ENCODE measurements at places on chromosomes 11 and 22.

DNA sequence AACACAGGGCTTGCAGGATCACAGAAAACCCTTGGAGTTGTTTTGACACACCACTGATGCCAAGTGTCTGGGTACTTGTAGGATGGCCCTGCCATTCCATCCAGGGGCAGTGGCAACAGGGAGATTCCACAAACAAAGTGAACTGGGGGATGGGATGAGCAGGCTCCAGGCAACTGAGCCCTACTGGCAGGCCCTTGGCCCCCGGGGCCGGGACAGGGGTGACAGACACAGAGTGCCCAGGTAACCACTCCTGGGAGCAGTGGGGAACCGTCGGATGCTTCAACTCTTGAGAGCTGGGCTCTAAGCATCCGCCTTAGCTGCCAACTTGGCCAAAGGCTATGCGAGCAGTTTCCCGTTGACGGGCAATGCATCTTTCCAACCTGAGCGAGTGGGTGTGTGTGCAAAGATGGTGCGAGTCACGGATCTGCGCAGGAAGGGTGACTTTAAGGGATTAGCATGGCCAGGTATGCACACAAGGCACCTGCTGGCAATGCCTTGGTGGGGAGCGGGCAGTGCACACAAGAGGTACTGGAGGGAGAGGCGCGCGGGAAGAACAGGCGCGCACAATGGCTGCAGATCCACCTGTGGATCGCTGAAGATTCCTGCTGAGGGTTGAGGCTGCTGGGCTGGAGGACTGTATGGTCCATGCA, 83.1 kb upstream of the PRODH start:
- H3K36me3 ChIP-seq = no peaks in the 10 kb centered on the region
- H3K4me1 ChIP-seq = no peaks in the 10 kb centered on the region
- no peak for DNase-seq
- no peak overlapping the region for H3K4me3 ChIP-seq
- H3K27me3 ChIP-seq = peaks cover 19% of the 10 kb centered on the region

DNA sequence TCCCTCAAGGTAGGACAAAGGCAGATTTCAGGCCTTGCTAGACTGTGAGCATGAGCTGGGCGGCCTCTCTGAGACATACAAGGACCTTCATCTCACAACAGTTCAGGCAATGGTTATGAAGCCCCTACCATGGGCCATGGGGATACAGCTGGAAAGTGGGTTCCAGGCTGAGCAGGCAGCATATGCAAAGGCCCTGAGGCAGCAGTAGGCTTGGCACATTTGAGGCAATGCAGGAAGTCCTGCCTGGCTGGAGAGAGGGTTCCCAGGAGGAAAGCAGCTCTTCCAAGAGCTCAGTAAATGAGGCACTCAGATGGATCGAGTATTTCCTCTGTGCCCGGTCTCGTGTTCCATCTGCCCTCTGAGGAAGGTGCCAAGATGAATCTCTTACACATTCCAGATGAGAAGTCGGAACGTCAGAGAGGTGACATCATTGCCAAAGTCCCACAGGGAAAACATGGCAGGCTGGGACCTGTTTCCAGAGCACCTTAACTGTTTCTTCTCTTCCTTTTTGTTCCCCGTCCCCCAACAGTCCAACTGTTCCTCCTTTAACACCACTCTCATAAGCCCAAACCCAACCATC, 388.6 kb downstream of the MN1 start:
- no peak for DNase-seq
- H3K27me3 ChIP-seq = peaks cover 34% of the 10 kb centered on the region
- no peak overlapping the region for H3K27ac ChIP-seq
- no peaks in the 10 kb centered on the region for H3K36me3 ChIP-seq
- H3K4me3 ChIP-seq = no peak overlapping the region

DNA sequence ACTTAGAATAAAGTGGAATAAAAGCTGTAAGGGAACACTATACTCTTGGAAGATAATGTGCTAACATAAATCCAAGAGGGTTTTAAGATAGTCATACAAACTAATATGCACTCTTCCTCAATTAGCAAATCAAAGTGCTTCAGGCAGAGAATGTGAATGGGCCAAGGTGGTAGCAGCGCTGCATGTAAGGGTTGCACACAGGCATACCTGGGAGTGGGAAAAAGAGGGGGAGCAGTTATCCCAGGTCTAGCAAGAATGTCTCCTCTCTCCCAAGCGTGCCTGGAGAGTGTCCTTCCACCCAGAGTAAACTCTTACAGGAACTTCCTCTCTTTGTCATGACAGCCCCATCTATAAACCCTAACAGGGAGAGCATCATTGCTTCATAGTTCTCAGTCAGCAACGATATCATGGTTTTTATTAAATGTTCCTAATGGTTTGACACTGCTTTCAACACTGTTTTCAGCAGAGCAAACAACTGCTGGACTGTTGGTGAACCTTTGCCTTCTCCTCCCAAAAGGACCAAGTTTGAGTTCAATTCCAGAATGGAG, 61.6 kb downstream of the SYTL2 start:
- no peaks in the 10 kb centered on the region for H3K27me3 ChIP-seq
- H3K4me3 ChIP-seq = no peak overlapping the region
- H3K27ac ChIP-seq = no peak overlapping the region

GRCh38 chr22:49789289-49790141, 38.2 kb downstream of the BRD1 start:
- no peak overlapping the region for H3K4me3 ChIP-seq
- peak; percentile 45 for DNase-seq
- peaks cover 14% of the 10 kb centered on the region for H3K4me1 ChIP-seq
- H3K27ac ChIP-seq = peak overlapping the region; percentile 32
- peaks cover 68% of the 10 kb centered on the region for H3K36me3 ChIP-seq

DNA sequence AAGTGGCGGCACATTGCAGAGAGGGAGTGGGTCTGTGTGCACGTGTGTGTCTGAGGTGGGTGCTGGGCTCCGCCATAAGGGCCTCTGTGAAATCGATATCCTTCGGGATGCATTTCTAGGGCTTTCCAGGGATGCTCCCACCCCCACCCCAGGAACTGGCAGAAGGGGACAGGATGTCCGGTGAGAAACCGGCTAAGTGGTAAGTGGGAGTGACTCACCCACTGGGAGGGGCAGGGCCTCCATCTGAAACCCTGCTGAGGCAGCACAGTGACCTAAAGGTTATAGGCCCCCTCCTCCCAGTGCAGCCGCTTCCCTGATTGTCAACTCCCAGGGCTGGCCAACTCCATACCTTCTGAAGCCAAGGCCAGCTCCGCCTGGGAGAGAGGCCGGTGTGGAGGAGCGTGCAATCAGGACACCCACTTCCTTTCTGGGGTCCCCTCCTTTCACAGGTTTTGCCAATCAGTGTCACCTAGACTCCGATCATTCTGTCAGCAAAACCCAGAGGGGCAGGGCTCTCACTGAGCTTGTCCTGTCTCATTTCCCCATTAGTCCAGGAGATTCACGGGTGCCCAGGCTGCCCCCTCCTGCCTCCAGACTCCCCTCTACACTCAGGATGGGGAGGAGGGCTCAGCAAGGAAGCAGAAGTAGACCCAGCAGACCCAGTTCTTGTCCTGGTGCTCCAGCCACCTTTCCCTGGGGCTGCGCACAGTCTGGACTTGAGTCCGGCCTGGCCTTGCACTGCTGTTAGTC, 44.5 kb downstream of the NECTIN1 start:
- H3K4me1 ChIP-seq = peaks cover 5% of the 10 kb centered on the region
- peak; percentile 75 for DNase-seq
- peak overlapping the region; percentile 5 for H3K27ac ChIP-seq
- no peak overlapping the region for H3K4me3 ChIP-seq

- H3K4me3 ChIP-seq = no peak overlapping the region
- H3K27me3 ChIP-seq = no peaks in the 10 kb centered on the region
- H3K27ac ChIP-seq = peak overlapping the region; percentile 82
- peaks cover 40% of the 10 kb centered on the region for H3K4me1 ChIP-seq
- no peak for DNase-seq
These were observed 40.9 kb upstream of the BLID start for GRCh38 chr11:122156940-122157382.

GRCh38 chr11:101327908-101328307, 198.3 kb upstream of the PGR start:
- H3K4me3 ChIP-seq = no peak overlapping the region
- no peaks in the 10 kb centered on the region for H3K27me3 ChIP-seq
- no peaks in the 10 kb centered on the region for H3K36me3 ChIP-seq
- H3K4me1 ChIP-seq = no peaks in the 10 kb centered on the region
- H3K27ac ChIP-seq = no peak overlapping the region

- H3K27ac ChIP-seq = no peak overlapping the region
- no peaks in the 10 kb centered on the region for H3K27me3 ChIP-seq
- H3K36me3 ChIP-seq = no peaks in the 10 kb centered on the region
- peak; percentile 86 for DNase-seq
These were observed 69.4 kb downstream of the OSBP2 start for GRCh38 chr22:30763815-30764673.

DNA sequence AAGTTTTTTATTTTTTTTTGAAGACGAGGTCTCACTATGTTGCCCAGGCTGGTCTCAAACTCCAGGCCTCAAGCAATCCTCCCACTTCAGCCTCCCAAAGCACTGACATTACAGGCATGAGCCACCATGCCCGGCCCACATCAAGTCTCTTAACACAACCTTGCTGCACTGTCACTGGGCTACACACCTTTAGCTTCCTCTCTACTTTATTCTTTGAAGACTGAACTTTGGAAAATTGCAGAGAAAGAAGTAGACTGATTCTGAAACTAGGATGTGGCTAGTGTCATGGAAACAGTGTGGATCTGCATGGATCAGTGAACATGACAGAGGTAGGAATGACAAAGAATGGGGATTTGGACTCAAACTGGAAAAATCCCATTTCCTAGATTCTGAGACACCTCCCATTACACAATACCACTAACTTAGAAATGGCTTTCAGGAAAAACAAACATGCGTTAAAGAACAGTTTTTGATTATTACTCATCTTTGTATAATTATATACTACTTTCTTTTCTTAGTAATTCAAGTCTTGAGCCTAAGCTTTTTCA, 99.6 kb upstream of the SPON1 start:
- no peak overlapping the region for H3K27ac ChIP-seq
- H3K27me3 ChIP-seq = no peaks in the 10 kb centered on the region
- no peaks in the 10 kb centered on the region for H3K36me3 ChIP-seq
- H3K4me1 ChIP-seq = no peaks in the 10 kb centered on the region
- no peak for DNase-seq

GRCh38 chr11:94998285-94998684, 24.8 kb downstream of the KDM4D start:
- H3K27me3 ChIP-seq = 0 out of 2 replicates have a peak, but pooled peaks cover 1% of the 10 kb centered on the region
- DNase-seq = no peak
- no peak overlapping the region for H3K4me3 ChIP-seq

DNA sequence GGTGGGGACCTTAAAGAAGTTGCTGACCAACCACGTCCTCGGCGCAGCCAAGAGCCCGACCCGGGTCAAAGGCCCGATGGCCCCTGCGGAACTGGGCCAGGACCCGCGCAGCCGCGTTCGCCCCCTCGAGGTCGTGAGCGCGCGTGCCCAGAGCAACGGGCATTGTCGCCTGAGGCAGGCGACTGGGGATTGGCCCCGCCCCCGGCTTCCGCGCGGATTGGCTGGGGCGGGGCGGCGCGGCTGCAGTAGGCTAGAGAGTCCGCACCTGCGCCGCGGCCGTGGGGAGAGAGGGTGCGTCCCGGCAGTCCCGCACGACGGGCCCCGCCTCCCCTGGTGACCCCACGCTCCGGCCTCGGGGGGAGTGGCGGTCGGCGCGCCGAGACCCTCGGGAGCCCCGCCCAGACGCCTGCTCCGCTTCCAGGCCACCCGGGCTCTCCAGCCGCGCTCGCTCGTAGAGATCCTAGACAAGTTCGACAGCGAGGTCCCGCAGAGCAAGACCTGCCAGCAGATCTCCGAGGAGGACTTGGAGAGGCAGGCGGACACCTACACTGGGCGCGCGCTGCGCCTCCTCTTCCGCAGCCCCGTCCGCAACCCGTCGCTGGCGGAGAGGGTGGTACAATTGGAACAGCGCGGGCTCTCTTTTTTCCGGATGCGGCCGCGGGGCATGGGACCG, 8.3 kb upstream of the PPIL2 start:
- H3K4me1 ChIP-seq = peaks cover 3% of the 10 kb centered on the region
- peak; percentile 8 for DNase-seq
- peak overlapping the region; percentile 82 for H3K4me3 ChIP-seq
- peaks cover 4% of the 10 kb centered on the region for H3K27me3 ChIP-seq
- H3K27ac ChIP-seq = no peak overlapping the region

GRCh38 chr11:129853518-129854231, 38.0 kb downstream of the TMEM45B start:
- H3K36me3 ChIP-seq = peaks cover 2% of the 10 kb centered on the region
- peaks cover 22% of the 10 kb centered on the region for H3K27me3 ChIP-seq
- peaks cover 5% of the 10 kb centered on the region for H3K4me1 ChIP-seq
- no peak overlapping the region for H3K27ac ChIP-seq
- DNase-seq = peak; percentile 49

GRCh38 chr22:23077627-23078461, 7.5 kb downstream of the GNAZ start:
- no peak overlapping the region for H3K27ac ChIP-seq
- H3K27me3 ChIP-seq = no peaks in the 10 kb centered on the region
- no peaks in the 10 kb centered on the region for H3K4me1 ChIP-seq
- DNase-seq = no peak
- no peaks in the 10 kb centered on the region for H3K36me3 ChIP-seq

DNA sequence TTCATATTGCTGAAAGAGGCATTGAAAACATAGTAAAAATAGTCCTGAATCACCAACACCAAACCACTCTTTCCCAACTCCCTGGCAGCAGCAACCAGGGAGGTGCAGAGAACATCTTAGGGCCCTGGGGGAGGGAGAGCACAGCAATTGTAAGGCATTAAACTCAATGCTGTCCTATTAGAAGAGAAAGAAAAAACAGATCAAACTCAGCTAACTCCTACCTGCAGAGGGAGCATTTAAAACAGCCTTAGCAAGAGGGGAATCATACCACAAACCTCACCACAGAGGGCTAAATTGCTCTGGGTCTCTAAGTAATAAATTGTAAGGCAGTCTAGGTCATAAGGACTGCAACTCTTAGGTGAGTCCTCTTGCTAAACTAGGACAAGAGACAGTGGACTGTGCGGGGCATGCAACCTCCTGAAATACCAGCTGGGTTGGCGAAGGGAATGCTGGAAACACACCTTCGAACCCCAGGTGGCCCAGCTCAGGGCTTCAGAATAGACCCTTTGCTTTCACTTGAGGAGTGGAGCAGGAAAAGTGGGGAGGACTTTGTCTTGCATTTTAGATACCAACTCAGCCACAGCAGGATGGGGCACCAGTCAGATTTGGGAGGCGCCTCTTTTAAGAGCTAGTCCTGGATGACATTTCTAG, 697.1 kb upstream of the FAT3 start:
- H3K27me3 ChIP-seq = no peaks in the 10 kb centered on the region
- no peak for DNase-seq
- no peak overlapping the region for H3K4me3 ChIP-seq
- H3K27ac ChIP-seq = no peak overlapping the region
- H3K36me3 ChIP-seq = no peaks in the 10 kb centered on the region

Data from IMR-90 (cell line).